ENCODE measurements at places on chromosomes 2 and 18. TPM values are rescaled to one million over a fixed set of nuclear protein-coding genes. Genes with fewer than 3 reads are reported as not detected.

DNA sequence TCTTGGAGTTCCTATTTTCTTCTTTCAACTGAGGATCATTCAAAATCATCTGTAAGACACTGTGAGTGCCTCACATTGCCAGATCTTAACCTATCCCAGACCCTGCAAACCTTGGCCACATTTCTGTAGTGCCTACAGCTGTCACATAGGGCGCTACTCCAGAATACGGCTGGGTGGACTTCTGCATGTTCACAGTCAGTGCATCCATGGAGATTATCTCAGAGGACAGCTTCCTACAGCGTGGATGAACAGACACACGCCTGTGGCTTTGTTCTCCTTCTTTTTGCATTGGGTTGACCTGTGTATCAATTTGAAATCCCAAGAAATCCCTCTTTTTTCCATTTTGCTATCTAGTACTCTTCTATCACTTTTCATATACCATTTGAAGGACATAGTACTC lies 1.9 kb upstream of the KLHL29 start:
- H3K4me1 ChIP-seq, result peaks cover 24% of the 10 kb centered on the region
- peaks cover 39% of the 10 kb centered on the region for H3K27me3 ChIP-seq
- no peak overlapping the region for H3K27ac ChIP-seq

- H3K27me3 ChIP-seq, result peaks cover 13% of the 10 kb centered on the region
- H3K36me3 ChIP-seq, result no peaks in the 10 kb centered on the region
- no peak overlapping the region for H3K27ac ChIP-seq
These were observed 127.8 kb downstream of the FBXO15 start for GRCh38 chr18:74019864-74020263.

- H3K27me3 ChIP-seq, result no peaks in the 10 kb centered on the region
- H3K36me3 ChIP-seq, result no peaks in the 10 kb centered on the region
These were observed 1291.6 kb upstream of the GYPC start for GRCh38 chr2:125364192-125364983.

DNA sequence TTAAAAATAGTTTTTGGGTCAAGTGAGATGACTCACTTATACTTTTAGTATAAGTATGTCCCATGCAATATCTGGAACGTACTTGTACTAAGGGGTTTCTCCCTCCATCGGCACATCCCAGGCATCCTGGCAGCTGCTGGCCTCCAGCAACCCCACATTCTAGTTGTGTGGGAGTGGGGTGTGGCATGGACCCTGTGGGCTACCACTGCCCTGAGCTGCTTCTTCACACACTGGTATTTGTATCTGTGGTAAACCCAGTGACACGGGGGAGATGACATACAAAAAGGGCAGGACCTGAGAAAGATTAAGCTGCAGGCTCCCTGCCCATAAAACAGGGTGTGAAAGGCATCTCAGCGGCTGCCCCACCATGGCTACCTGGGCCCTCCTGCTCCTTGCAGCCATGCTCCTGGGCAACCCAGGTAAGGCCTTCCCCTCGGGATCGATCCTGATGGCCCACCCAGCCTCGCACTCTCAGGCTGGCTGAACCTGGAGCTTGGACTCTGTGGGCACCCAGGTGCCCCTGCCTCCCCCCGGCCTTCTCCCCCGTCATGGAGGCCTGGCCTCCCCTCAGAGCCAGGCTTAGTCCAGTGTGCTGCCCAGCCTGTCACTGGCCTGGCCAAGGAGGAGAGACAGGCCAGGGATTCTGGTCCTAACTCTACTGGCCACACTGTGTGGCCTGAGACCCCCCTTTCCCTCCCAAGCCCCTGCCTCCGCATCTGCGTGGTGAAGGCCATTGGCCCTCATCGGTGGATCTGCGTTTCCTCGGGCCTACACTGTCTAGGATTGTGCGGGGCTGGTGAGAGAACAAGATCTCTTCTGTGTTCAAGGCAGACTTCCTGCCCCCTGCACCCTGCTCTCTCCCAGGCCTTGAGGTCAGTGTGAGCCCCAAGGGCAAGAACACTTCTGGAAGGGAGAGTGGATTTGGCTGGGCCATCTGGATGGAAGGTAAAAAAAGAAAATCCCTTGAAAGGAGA lies at the start of gene GNLY:
Gene GNLY, plus strand, starts transcription at position 307 of the 974 bp plus-strand sequence. Its CDS starts 61 bp downstream, at position 368.
- no peaks in the 10 kb centered on the region for H3K4me1 ChIP-seq
- no peaks in the 10 kb centered on the region for H3K36me3 ChIP-seq
- no peak within 1 kb of the TSS for H3K27ac ChIP-seq
- no peak for DNase-seq
- no peak within 1 kb of the TSS for H3K4me3 ChIP-seq

- no peak overlapping the region for H3K4me3 ChIP-seq
- H3K27ac ChIP-seq, result no peak overlapping the region
- H3K4me1 ChIP-seq, result no peaks in the 10 kb centered on the region
- no peaks in the 10 kb centered on the region for H3K27me3 ChIP-seq
- DNase-seq, result no peak
These were observed 407.8 kb downstream of the CDH2 start for GRCh38 chr18:27769152-27769551.

- no peak overlapping the region for H3K4me3 ChIP-seq
- peaks cover 2% of the 10 kb centered on the region for H3K27me3 ChIP-seq
- H3K4me1 ChIP-seq, result no peaks in the 10 kb centered on the region
- no peak for DNase-seq
These were observed 18.0 kb upstream of the ARHGAP28 start for GRCh38 chr18:6711467-6711866.

DNA sequence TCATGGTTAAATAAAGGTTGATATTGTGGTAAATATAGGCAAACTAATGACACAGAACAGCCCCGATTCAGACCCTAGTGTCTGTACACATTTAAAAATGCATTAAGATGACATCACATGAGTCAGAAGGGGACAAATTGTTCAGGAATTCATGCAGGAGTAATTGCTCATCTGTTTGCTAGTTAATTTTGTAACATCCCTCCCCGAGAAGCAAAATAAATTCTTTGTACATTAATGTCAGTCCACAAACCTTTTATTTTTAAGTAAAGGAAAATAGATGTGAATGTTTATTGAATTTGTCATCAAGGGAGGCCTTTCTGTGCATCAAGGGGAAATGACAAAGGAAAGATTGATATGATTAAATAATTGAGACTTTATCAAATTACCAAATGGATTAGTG lies 69.9 kb downstream of the SH3BP4 start:
- no peaks in the 10 kb centered on the region for H3K36me3 ChIP-seq
- DNase-seq, result no peak
- H3K4me1 ChIP-seq, result no peaks in the 10 kb centered on the region
- no peak overlapping the region for H3K4me3 ChIP-seq

DNA sequence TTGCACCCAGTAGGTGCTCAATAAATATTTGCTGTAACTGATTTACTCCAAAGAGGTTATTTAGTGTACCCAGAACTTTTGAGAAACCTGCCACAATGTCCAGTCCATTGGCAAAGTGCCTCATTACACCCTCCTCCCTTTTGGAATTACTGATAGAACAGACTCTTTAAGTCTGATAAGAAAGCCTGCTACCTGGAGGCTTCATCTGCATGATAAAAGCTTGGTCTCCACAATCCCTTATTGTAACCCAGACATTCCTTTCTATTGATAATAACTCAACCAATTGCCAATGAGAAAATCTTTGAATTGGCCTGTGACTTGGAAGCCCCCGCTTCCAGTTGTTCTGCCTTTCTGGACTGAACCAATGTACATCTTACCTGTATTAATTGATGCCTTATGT lies 281.2 kb upstream of the FBXO11 start:
- DNase-seq, result no peak
- H3K4me1 ChIP-seq, result no peaks in the 10 kb centered on the region
- no peak overlapping the region for H3K4me3 ChIP-seq
- no peaks in the 10 kb centered on the region for H3K36me3 ChIP-seq

GRCh38 chr2:67663776-67664175 lies 266.6 kb downstream of the ETAA1 start:
- no peak overlapping the region for H3K27ac ChIP-seq
- peaks cover 2% of the 10 kb centered on the region for H3K27me3 ChIP-seq
- no peak overlapping the region for H3K4me3 ChIP-seq

DNA sequence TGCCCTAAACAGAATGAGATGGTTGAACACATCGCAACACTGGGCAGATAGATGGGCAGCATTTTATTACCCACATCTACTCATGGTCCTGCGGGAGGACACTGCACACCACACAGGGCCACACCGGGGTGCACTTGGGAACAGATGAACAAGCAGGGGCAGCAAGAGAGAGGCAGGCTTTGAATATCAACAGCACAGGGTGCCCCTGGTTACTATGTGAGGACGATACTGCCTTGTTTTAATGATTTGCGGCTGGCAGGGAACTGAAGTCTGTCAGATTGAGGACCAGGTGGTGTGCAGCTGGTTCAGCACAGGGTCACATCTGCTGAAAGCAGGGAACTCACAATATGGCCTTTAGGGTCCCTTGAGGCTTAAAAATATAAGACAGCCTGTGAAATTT lies 195.7 kb downstream of the PIEZO2 start:
- H3K27ac ChIP-seq, result no peak overlapping the region
- H3K36me3 ChIP-seq, result no peaks in the 10 kb centered on the region

DNA sequence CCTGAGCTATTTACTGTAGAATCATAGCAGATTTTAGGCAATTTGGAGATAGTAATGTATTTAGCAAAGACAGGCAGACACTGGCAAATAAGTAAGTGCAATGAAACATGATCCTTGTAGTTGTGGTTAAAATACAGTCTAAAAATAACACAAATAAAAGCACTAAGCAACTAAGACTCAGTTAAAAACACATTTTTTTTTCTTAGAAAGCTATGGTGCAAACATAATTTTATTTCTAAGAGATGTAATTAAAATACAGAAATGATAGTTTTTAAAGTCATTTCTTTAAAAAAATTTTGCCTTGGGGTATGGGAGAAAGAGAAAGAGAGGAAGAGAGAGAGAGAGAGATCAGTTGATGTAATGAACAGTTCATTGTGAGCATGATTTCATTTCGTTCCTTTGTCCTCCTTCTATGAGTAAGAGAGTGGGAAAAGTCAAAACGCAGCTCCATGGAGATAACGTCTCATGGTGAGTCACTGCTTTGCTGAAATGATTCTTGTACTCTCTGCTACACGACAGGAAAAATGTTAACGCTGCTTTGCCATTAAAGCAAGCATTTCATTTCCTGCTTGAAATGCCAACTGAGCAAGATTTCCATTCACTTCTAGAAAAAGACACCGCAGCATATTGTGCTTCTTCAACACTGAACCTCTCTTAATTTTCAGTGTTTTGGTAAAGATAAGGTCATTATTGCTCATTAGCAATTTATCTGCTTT lies 61.3 kb upstream of the PGAP1 start:
- H3K4me3 ChIP-seq, result peak overlapping the region; percentile 38
- DNase-seq, result peak; percentile 62
- no peaks in the 10 kb centered on the region for H3K27me3 ChIP-seq
- peaks cover 65% of the 10 kb centered on the region for H3K4me1 ChIP-seq
- peaks cover 50% of the 10 kb centered on the region for H3K36me3 ChIP-seq

- DNase-seq, result no peak
- no peaks in the 10 kb centered on the region for H3K27me3 ChIP-seq
- H3K4me1 ChIP-seq, result no peaks in the 10 kb centered on the region
- H3K4me3 ChIP-seq, result no peak overlapping the region
- no peak overlapping the region for H3K27ac ChIP-seq
These were observed 629.1 kb downstream of the DPP10 start for GRCh38 chr2:115071534-115071933.

DNA sequence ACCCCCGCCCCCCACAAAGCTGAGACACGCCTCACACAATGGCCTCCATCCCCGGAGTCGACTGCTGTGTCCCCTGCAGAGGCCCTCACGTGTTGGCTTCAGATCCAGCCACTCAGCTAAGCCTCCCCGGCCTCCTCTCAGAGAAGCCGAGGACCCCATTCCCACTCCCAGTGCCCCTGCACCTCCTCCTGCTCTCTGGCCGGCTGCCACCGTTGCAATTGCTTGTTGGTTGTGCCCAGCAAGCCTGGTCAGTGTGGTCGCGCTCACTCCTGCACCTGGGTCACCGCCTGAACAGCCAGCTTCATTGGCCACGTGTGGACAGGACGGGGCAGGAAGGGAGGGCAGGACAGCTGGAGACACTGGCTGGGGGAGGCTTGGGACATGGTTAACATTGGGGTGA lies 191.5 kb upstream of the SALL3 start:
- H3K36me3 ChIP-seq, result no peaks in the 10 kb centered on the region
- no peak overlapping the region for H3K4me3 ChIP-seq
- no peaks in the 10 kb centered on the region for H3K4me1 ChIP-seq
- DNase-seq, result no peak

GRCh38 chr18:25093141-25093540 lies 258.8 kb downstream of the ZNF521 start:
- no peak overlapping the region for H3K27ac ChIP-seq
- H3K4me1 ChIP-seq, result no peaks in the 10 kb centered on the region
- no peak for DNase-seq
- no peak overlapping the region for H3K4me3 ChIP-seq
- H3K27me3 ChIP-seq, result no peaks in the 10 kb centered on the region
- H3K36me3 ChIP-seq, result no peaks in the 10 kb centered on the region

DNA sequence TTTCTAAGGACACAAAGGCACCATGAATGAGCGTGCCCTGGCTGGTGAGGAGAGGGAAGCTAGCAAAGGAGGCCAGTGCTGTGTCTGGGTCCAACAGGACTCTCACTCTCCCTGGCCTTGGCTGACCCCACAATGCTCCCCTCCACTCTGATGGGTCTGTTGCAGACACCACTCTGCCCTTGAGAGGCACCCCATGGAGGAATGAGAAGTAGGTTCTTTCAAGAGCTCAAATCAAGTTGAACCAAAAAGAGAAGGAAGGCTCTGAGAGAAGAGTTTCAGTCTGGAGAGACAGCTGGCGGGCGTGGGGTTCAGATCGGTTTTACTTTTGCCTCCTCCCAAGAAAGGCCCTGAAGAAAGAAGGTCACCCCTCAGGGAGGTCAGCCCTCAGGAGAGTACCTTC lies 18.4 kb downstream of the TMEM247 start:
- H3K36me3 ChIP-seq, result no peaks in the 10 kb centered on the region
- H3K27ac ChIP-seq, result no peak overlapping the region
- H3K27me3 ChIP-seq, result peaks cover 8% of the 10 kb centered on the region
- no peak for DNase-seq

DNA sequence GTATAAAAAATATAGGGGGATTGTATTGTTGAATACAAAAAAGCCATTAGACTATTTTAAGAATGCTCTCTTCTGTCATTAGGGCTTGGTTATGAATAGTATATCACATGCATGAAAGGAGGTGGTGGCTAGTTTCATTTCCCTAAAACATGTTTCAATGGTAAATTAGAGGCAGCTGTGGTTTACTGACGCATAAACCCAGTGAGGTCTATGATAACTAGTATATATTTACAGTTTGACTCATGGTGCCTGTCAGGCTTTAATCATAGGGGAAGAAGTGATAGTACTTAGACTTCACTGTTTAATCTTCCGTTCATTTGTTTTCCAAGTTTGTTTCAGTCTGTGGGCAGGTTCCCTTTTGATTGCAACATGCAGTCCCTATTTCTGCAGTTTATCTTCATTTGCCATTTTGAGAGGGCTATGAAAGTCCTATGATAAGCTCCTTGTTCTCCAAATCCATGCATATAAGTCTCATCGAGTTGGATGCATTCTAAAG lies 55.1 kb upstream of the MAP4K3 start:
- peak overlapping the region; percentile 53 for H3K27ac ChIP-seq
- peaks cover 9% of the 10 kb centered on the region for H3K27me3 ChIP-seq
- H3K36me3 ChIP-seq, result peaks cover 1% of the 10 kb centered on the region
- peaks cover 44% of the 10 kb centered on the region for H3K4me1 ChIP-seq
- no peak overlapping the region for H3K4me3 ChIP-seq

The PLGLB1 gene
- total RNA-seq, result 1.3 TPM

The HK2 gene
- total RNA-seq, result 84.4 TPM

The SP140 gene
- 71.3 TPM for total RNA-seq

The TXNDC2 gene
- not detected for total RNA-seq

The DLGAP1 gene
- total RNA-seq, result not detected

The LCLAT1 gene
- 18.5 TPM for total RNA-seq

The CYP1B1 gene
- 6.3 TPM for total RNA-seq

The HSBP1L1 gene
- total RNA-seq, result 14.4 TPM

The ITGA4 gene
- 27.7 TPM for total RNA-seq

The C1GALT1C1L gene
- total RNA-seq, result not detected

The CENPA gene
- 38.0 TPM for total RNA-seq

Measured in activated CD4-positive, alpha-beta T cell treated with anti-CD3 and anti-CD28 coated beads for 36 hours (primary cell).